Stimulated activated CD8-positive, alpha-beta memory T cell treated with anti-CD3 and anti-CD28 coated beads, Interleukin-7, amount 100 ng/mL, for 4 hours (primary cell): ENCODE measurements at places on chromosomes 13 and 19.

DNA sequence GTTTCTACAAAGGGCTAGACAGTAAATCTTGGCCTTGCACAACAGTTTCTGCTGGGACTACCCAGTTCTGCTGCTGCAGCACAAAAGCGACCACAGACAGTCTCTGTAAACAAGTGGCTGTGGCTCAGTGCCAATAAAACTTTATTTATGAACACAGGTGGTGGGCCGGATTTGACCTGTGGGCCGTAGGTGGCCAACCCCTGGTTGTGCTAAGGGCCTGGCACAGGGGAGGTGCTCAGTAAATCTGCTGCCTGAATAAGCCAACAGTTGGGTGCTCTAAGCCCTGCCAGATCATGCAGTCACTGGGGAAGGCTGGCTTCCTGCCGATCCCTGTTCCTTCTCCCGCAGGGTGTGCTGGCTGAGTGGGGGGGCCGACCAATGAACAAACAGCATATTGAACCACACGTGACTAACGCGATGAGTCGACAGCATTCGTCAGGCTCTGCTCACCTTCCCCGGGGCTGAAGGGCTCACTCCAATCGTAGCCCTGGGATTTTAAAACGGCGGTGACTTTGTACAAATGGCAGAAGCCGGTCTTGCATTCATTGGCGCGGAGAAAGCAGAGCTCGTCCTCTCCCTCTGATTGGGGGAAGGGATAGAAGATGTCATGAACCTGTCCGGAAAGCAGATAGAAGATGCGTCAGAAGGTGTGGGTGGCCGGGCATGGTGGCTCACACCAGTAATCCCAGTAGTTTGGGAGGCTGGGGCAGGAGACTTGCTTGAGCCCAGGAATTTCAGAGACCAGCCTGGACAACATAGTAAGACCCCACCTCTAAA is 24.3 kb upstream of the MYDGF start:
- no peak for DNase-seq

- no peak for DNase-seq
These were observed 43.1 kb downstream of the SLITRK1 start for GRCh38 chr13:83839146-83839545.

DNA sequence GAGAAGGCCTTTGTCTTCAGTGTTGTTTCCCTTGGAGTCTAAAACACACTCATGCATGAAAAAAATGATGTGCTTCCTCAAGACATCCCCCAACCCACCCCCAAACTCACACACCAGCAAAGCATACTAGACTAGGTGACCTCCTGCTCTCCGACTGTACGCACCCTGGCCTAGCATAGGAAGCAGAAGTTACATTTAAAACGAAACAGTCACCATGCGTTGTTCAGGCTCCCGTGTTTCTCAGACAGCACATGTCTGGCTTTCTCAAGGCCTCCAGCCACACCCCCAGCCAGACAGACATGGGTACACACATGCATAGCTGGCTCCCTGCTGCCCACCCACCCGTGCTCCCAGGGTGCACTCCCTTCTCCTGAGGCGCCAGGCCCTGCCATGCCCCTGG is 28.7 kb upstream of the C1QTNF9 start:
- no peak for DNase-seq

DNA sequence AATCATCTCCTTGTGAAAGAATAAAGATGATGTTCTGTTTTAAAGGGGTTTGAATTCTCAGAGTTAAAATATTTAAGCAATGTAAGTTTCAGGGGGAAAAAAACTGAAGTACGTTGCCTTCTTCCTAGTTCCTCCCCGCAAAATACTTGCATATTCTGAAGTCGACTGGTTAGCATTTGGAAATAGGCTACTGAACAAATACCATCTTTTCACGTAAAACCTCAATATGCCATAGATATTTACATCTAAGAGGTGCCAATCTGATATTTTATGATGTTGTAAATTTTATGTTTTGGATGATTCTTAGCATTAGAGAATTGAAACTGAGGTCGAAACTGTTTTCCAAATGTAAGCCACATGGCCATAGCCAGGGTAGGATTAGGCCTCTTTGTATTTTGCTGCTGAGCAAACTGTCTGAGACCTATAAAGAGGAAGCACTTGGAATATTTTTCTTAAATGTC is 138.3 kb downstream of the FLT1 start:
- no peak for DNase-seq

DNA sequence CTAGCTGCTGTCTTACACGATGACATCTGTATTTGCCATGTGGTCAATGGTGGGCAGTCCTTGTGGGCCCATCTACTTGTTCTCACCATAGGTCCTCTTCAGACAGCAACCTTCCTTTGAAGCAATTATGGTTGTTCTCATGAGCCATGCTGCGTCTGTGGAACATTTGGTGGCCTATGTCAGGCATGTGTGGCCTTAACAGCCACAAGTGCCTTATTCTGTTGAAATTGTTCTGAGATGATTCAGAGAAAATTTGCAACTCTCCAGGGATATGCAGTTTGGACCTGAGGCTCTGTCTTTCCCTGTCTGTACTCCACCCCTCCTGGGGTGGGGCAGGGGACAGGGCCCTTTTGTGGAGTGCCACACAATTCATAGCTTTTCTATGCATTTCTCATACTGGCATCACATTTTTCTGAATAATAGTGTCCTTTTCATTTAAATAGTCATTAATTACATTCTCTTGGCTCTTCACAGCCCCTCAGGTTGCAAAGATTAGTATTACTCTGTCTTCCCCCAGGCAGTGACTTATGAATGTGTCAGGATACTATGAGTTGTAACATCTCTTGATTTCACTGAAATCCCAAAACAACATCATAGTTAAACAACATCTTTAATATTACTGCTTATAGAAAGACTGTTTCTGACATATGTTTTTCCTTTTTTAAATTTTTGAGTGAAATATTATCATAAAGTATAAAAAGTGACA is 102.1 kb downstream of the ITGBL1 start:
- DNase-seq, result no peak

DNA sequence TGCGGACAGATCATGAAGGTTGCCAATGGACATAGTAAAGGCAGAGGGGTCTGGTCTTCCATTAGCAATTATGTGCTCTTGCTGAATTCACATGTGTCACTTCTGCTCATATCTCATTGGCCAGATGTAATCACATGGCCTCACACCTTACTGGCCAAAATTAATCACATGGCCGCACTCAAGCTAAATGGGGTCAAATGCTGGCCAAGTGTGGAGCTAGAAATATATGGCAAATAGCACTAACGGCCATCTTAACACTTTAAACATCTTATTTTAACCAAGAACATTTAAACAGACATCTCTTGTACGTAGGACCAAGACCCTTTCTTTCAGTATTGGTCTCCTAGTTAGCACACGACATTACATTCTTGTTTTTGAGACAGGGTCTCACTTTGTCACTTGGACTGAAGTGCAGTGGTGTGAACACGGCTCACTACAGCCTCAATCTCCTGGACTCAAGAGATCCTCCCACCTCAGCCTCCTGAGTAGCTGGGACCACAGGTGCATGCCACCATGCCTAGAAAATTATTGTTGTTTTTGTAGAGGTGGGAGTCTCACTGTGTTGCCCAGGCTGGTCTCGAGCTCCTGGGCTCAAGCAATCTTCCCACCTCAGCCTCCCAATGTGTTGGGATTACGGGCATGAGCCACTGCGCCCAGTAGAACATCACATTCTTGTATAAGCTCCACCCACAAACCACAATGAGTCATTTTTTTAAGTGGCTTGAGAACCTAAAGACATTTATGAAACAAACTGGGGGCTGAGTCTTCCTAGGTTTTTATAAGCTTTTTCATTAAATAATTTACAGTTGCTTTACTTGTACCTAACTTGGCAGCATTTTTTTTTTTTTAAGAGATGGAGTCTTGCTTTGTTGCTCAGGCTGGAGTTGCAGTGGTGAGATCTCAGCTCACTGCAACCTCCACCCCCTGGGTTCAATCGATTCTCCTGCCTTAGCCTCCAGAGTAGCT is 2.9 kb upstream of the PTOV1 start:
- DNase-seq, result no peak

- DNase-seq, result no peak
These were observed 1.3 kb downstream of the RAD23A start for GRCh38 chr19:12946731-12947496.

GRCh38 chr13:31068119-31068423 is 93.6 kb downstream of the HSPH1 start:
- no peak for DNase-seq

- no peak for DNase-seq
These were observed 718.6 kb downstream of the DACH1 start for GRCh38 chr13:71148396-71148795.

DNA sequence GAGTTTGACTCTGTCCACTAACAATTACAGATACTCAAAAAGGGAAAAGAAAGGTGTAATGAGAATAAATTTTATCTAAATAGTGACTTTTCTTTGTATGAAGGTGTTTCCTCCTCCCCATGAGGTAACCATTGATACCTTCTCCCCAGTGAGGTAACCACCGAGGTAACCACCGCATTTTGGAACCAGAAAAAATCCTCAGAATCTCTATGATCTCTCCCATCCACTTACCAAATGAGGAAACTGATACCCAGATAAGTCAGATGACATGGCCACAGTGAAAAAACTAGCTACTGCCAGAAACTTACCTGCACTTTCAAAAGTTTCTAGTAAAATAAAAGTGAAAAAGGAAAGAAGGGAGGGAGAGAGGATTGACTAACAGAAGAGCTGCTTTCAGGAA is 124.0 kb upstream of the FNDC3A start:
- DNase-seq, result no peak

DNA sequence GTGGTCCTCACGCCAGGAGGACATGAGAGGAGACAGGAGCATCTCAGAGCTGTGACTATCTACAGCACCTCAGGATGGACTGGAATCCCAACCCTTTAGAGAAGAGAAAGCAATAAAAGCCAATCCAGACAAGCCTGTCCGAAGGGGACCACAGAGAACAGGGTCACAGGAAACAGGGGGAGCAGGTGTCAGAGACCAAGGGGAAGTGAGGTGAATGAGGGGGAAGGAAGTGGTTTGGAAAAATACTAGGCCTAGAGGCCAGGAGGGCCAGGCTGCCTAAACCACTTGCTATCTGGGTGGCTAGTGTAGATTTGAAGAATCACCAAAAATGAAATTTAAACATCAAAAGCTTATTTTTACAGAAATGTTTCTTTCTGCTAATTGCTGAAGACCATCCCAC is 16.2 kb downstream of the TMTC4 start:
- no peak for DNase-seq

GRCh38 chr13:101881593-101881992 is 429.1 kb downstream of the ITGBL1 start:
- no peak for DNase-seq

DNA sequence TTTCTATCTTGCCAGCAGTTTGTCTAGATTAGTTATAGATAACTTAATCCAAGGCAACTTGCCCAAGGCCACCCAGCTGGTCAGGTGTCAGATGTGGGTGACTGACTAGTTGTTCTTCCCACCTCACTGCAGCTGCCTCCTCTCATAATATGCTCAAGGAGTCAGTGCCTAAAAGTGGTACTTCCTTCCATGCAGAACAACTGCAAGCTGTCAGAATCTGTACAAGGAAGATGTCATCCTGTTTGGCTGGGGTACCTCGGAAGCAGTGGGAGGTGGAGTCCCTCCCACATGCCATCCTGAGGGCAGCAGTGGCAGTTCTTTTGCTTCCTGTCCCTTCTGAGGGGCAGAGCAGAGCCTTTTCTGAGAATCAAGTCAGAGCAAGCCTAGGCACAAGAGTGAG is 193.2 kb upstream of the RFC3 start:
- DNase-seq, result no peak

DNA sequence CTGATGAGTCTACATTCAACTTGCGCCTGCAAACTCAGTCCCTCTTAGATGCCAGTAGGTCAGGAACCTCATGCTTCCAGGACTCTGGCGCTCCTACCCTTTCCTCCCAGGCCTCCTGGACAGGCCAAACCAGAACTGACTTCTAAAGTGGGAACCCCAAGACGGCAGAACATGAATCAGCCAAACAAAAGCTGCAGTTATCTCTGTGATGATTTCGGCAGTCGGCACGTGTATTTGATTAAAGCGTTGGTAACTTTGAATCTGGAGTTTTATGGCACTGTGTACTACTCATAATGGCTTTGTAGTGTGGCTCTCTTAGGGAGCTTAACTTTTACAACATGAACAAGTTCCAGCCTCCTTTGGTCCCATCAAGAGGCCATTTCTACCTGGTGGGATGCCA is 13.7 kb downstream of the ACTN4 start:
- DNase-seq, result no peak

GRCh38 chr19:50669302-50670101 is 20.3 kb downstream of the C19orf81 start:
- no peak for DNase-seq

GRCh38 chr19:43778651-43779050 is 2.1 kb downstream of the KCNN4 start:
- DNase-seq, result no peak

DNA sequence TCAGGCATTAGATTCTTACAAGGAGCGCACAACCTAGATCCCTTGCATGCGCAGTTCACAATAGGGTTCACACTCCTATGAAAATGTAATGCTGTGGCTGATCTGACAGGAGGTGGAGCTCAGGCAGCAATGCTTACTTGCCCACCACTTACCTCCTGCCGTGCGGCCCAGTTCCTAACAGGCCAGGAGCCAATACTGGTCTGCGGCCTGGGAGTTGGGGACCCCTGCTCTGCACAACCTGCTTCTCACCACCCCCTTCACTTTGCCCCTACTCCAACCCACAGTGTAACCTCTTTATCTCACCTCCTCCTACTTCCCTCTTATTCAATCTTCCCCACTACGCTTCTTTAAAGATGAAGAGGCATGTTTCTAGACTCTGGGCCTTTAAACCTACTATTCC is 240.2 kb downstream of the RGCC start:
- no peak for DNase-seq

DNA sequence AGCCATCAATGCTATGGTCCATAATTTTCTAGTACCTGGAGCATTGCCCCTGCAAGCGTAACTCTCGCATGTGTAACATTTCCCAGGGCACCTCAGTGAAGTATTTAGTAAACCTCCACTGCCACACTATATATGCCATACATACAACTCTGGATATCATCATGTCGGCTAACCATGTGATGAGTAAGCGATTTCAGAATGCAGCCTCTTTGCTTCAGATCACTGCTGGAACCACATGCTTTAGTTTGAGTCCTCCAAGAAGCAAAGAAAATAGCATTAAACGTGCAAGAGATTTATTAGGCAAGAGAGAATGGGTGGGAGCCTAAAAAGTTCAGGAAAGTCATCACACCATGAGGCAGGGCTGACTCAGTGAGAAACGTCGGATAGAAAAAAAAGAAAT is 635.6 kb upstream of the SLITRK5 start:
- DNase-seq, result no peak

DNA sequence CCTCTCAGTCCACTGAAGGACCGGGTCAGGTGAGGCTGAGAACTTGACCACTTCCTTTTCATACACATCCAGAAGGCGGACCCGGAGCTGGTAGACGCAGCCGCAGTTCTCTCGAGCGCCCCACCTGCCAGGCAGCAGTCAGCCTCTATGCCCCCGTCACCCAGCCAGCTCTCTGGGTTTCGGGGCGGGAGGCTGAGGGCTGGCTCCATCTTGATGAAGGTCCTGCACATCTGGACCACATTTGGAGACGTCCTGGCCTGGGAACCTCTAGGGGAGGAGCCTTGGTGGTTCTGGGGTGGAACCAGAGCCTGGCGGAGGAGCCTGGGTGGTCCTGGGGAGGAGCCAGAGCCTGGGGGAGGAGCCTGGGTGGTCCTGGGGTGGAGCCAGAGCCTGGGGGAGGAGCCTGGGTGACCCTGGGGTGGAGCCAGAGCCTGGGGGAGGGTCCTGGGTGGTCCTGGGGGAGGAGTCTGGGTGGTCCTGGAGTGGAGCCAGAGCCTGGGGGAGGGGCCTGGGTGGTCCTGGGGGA is 14.3 kb downstream of the MRPS12 start:
- DNase-seq, result no peak

- no peak for DNase-seq
These were observed 82.2 kb downstream of the ATP11A start for GRCh38 chr13:112771877-112772538.

GRCh38 chr19:31546205-31546960 is 197.1 kb upstream of the TSHZ3 start:
- DNase-seq, result no peak
